ENCODE measurements at places on chromosomes 13 and 19.

DNA sequence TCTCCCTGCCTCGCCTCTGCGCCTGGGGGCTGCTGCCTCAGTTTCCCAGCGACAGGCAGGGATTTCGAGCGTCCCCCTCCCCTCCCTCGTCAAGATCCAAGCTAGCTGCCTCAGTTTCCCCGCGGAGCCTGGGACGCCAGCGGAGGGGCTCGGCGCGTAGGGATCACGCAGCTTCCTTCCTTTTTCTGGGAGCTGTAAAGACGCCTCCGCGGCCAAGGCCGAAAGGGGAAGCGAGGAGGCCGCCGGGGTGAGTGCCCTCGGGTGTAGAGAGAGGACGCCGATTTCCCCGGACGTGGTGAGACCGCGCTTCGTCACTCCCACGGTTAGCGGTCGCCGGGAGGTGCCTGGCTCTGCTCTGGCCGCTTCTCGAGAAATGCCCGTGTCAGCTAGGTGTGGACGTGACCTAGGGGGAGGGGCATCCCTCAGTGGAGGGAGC lies 722 bp upstream of the ICAM1 start:
- no peak for DNase-seq

DNA sequence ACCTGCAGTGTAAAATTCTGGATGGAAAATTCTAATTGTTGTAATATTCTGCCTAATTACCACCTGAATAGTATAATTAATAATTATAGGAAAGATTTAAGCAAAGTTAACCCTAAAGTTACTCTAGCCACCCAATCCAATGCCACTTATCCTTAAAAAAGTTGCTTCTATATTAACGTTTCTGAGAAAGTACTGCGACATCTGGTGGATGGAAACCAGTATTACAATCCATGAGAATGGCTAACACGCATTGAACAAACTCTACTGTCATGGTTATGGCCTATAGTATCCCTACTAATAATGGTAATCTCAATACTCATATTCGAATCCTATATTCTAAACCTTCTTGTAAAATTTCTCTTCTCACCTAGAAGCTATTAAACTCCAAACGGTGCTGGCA lies 1551.8 kb downstream of the SLITRK1 start:
- no peak for DNase-seq

DNA sequence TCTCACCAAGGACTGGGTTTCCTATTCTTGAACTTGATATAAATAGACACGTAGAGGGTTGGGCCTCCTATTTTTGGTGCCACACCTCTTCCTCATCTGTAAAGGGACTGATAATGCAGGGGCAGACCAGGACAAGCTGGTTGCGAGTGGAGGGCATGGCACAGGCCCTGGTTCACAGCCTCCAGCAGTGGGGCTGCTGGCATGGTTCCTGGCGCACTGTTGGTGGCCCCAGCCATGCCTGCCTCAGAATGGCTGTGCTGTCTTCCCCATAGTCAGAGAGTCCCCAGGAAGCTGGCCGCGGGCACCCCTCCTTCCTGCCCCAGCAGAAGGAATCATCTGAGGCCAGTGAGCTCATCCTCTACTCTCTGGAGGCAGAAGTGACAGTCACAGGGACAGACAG lies 10.5 kb upstream of the OVOL3 start:
- DNase-seq: no peak

GRCh38 chr13:38979891-38980749 lies 10.5 kb downstream of the STOML3 start:
- no peak for DNase-seq

- DNase-seq: no peak
Observed at GRCh38 chr13:67520886-67521285, 290.8 kb upstream of the PCDH9 start.

DNA sequence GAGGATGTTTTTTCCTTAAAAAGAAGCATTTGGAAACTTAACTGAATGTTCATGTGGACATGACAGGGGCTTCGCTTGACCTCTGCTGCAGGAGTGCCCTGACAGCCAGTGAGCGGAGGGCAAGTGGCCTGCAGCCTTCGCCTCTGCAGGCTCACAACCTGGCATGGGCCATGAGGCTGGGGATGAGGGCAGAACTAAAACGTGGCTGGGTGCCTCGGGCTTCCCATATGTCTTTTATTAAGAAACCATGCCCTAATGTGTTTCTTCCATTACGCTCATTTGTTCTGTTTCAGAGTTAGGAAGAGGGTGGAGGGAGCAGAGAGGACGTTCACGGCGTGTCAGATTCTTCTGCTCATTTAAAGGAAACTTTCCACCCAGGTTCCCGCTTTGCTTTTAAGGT lies 2.9 kb downstream of the ARHGEF7 start:
- no peak for DNase-seq

DNA sequence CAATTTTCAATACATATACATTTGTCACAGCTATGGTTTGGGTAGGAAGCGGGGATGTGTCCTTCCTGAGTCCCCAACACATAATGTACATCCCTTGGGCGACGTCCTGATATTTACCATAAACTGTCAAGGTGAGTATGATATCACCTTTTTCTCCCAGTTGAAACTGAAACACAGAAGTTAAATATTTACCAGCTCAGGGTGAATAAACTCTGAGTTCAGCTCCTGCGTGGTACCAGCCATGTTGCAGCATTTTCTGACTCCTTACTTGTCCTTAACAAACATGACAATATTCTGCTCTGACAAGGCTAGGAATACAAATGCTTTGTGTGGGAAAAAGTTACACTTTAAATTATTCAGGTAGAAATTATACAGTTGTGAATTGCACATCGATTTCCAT lies 294.2 kb downstream of the TEX29 start:
- DNase-seq: no peak

- no peak for DNase-seq
Observed at GRCh38 chr19:47363758-47364531, 14.8 kb downstream of the DHX34 start.

- DNase-seq: peak; percentile 28
Observed at GRCh38 chr19:17996826-17997316, 11.1 kb upstream of the ARRDC2 start.

- DNase-seq: no peak
Observed at GRCh38 chr13:91238036-91238435, 109.5 kb upstream of the MIR17HG start.

DNA sequence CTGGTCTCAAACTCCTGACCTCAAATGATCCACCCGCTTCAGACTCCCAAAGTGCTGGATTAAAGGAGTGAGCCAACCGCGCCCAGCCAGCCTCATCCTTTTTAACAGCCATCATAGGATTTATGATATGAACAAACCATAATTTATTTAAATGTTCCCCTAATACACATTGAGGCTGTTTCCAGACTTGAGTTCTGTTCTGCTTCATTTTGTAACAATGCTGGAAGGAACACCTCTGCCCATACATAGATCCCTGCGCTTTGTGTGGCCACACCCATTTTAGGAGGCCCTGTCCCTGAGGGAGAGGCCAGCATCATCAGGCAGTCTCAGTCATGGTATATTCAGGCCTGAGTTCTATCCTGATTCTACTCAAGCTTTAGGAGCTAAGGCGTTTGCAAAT lies 35.9 kb downstream of the TPT1 start:
- DNase-seq: no peak

- DNase-seq: no peak
Observed at GRCh38 chr13:104769545-104769944, 1703.3 kb upstream of the SLC10A2 start.

DNA sequence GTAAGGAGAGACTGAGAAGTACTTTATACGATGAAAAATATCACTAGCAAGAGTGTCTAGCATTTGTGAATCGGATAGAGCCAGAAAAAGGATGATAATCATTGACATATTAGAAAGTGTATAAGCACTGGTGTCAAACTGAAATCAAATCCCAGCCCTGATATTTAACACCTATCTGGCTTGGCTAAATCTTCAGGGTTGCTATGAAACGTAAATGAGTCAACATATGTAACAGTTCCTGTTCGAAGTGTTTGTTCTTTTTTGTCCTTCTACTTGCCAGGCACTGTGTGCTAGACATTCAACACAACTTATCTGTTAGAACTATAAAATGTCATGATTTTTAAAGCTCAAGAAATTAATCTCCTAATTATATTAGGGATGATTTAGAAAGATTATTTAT lies 40.8 kb downstream of the SERPINE3 start:
- DNase-seq: no peak

- DNase-seq: no peak
Observed at GRCh38 chr19:28264556-28264955, 948.4 kb downstream of the UQCRFS1 start.

GRCh38 chr13:75738841-75739240 lies 102.7 kb downstream of the LMO7 start:
- no peak for DNase-seq

- DNase-seq: no peak
Observed at GRCh38 chr13:106349080-106349931, 186.2 kb downstream of the EFNB2 start.

GRCh38 chr13:38686577-38687245 lies at the start of gene FREM2:
Gene FREM2, plus strand, starts transcription at chr13:38687077. Its CDS starts 268 bp downstream, at chr13:38687345.
- no peak for DNase-seq

- DNase-seq: no peak
Observed at GRCh38 chr19:5958074-5958850, 19.7 kb downstream of the RANBP3 start.

DNA sequence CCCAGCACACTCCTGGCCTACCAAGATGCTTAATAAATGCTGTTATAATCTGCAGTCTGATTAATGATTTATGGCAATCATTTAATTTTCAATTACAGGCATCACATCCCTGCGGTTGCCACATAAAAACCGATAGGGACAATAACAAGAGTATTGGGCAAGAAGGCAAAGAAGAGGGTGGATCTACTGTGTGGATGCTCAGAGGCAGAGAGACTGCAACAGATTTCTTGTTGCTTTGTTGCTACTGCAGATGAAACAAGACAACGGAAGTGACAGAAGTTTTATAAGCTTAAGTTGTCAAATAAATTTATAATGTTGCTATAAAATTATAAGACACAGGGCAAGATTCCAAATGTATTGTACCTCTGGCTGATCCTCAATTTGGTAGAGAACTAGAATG lies 154.8 kb downstream of the ABCC4 start:
- no peak for DNase-seq

DNA sequence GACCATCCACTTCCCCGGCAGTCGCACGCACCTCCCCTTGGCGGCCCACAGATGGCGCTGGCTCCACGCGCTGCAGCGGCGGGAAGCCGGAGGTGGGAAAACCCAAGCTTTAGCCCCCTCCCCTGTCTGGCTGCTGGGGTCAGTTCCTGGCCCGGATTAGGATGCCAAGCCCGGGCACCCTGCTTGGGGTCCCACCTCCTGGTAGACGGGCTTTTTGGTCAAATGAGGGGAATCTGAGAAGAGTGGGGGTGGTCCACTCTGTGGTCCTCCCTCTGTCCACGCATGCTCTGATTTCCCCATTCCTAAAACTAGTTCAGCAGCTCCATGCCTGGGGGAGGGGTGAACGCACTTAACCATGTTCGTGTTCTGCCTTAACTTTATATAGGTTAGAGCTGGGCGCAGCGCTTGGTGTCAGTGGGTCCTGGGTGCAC lies 8.1 kb upstream of the ADGRE2 start:
- no peak for DNase-seq

DNA sequence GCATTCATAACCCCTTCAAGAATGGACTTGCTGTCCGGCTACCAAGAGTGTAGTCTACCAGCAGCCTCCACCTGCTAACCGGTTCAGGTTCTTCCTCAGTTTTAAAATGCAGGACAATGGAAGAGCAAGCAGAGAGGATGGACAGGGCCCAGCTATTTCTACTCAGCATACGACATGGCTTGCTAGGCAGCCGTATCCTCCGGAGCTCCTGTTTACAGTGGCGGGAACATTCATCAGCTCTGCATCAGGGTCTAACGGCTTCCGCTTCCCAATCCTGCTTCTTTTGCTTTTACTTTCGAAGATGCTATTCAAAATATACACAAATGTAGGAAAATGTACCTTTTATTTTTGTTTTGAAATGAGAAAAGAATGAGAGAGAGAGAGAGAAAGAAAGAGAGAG lies 118.5 kb downstream of the TRPC4 start:
- DNase-seq: no peak

- DNase-seq: no peak
Observed at GRCh38 chr13:27847669-27848068, 55.4 kb downstream of the GSX1 start.

DNA sequence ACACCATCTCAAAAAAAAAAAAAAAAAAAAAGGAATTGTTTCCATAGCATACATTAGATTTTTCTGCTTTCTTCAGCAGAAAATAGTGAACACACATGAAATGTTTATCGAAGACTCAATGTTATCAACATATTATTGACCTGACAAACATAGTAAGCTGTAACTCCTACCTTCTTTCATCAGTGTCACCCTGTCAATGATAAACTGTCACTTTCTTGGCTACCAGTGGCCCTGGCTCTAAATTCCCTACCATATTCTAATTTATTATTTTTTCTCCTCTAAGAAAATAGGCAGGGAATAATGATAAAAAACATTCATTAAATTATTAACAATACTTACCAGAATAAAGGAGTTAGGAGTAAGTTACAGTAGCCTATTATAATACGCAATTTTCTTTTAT lies 127.3 kb upstream of the KLHL1 start:
- no peak for DNase-seq

GRCh38 chr13:25910991-25911419 lies 140.8 kb downstream of the SHISA2 start:
- no peak for DNase-seq

DNA sequence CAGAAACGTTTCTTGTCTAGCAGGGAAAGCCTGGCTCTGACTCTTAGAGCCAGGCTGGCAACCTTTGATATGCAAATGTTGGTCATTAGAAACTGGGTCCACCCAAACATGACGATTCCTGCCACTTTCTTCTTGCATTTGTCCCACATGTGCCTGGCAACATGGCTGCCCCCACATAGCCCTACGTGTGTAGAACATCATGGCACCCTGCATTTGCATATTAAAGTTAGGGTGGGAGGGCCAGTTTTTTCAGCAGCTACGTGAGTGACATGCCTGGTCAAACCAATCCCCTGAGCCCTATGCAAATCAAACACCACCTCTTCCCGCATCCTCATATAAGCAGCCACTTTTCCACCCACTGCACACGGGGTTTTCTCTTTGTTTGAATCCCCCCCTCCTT lies 95.0 kb downstream of the LIG4 start:
- no peak for DNase-seq

DNA sequence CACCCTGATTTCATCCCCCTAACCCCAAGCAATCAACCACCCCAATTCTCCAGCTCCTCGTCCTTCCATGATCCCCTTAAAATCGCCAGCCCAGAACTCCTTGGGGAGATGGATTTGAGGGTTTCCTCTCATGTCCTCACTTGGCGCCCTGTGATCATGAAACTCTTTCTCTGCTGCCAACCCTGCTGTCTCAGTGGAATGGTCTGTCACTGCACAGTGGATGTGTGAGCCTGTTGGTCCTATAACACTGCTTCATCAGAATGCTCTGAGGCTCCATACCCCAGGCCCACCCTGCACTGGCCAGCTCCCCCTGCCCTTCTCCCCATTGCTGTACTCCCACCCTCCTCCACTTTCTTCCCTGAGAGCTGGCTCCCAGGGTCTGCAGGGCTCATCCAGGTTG lies 12.6 kb upstream of the ZNF792 start:
- no peak for DNase-seq

- peak; percentile 36 for DNase-seq
Observed at GRCh38 chr19:42480335-42481095, 37.8 kb upstream of the CXCL17 start.

GRCh38 chr13:41471785-41472184 lies 14.4 kb downstream of the RGCC start:
- no peak for DNase-seq

GRCh38 chr13:30038884-30039283 lies 188.5 kb upstream of the UBL3 start:
- DNase-seq: peak; percentile 37

GRCh38 chr19:27652281-27652680 lies 1560.7 kb downstream of the UQCRFS1 start:
- no peak for DNase-seq

- DNase-seq: no peak
Observed at GRCh38 chr13:95955255-95955654, 97.9 kb downstream of the UGGT2 start.

All from amniotic stem cell (primary cell).